Left ventricle myocardium inferior (tissue), 1 donor: ENCODE measurements at places on chromosomes 6 and 20.
A peak's percentile ranks its signal among the peaks of the same experiment; 100 is the strongest.

DNA sequence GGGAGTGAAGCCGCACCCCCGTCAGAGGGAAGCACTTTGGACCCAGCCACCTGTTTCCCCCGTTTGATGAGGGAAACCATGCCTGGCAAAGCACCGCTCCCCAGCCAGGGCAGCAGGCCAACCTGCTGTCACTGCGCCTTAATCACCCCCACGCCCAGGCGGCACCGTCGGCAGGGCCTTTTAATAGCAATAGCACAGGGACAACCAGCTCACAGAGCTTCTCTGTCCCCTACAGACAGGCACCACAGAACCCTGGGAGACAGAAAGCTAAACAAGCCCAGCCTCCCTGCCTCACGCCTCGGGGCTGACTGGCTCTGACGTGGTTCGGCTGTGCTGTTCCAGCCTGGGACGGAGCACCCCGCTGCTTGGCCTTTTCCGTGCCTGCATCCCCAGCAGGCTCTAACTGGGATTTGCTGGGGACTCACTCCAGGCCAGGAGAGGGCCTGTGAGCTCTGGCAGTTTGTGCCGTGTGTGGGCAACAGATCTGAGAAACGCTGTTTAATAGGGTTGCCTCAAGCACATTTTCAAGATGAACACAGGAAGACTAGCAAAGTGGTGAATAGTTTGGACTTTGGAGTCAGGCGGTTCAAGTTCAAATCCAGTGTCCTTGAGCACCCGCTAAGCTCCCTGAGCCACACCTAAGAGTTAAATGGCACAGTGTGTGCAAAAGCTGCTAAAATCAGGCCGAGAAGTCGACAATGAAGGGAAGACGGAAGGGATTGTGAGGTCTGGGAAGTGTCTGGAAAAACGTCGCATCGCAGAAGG, 223.8 kb downstream of the NRN1 start:
- DNase-seq: peak; percentile 76

- no peak for DNase-seq
These were observed 16.4 kb upstream of the POLR1H start for GRCh38 chr6:30044630-30045029.

DNA sequence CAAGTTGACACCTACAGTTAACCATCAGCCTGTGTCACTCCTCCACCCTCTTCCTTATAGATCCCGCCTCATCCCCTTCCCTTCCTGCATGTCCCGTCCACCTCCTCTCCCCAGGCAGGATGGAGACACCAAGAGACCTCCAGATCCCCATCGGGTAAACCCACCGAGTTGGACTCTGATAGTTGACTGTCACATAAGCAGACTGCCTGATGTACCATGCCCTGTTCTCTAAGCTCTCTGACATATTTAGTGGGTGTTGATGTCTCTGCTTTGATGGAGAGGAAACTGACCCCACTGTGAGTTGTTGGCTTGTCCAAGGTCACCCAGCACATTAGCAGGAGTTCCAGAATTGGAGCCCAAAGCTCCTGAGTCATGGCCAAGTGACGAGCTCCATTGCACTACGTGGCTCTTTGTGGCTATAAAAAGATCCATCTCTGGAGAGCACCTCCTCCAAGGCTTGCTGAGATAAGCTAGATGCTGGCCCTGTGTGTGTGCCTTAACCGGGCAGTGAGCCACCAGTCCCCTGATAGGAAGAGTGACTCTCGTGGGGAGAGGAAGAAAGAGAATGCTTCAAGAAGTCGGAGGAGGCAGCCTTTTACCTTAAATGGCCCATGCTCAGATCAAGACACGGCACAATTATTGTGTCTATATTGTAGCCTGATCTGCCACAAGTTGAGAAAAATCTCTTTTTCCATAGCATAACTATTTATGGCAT, 236.0 kb upstream of the ECI2 start:
- peak; percentile 79 for DNase-seq

DNA sequence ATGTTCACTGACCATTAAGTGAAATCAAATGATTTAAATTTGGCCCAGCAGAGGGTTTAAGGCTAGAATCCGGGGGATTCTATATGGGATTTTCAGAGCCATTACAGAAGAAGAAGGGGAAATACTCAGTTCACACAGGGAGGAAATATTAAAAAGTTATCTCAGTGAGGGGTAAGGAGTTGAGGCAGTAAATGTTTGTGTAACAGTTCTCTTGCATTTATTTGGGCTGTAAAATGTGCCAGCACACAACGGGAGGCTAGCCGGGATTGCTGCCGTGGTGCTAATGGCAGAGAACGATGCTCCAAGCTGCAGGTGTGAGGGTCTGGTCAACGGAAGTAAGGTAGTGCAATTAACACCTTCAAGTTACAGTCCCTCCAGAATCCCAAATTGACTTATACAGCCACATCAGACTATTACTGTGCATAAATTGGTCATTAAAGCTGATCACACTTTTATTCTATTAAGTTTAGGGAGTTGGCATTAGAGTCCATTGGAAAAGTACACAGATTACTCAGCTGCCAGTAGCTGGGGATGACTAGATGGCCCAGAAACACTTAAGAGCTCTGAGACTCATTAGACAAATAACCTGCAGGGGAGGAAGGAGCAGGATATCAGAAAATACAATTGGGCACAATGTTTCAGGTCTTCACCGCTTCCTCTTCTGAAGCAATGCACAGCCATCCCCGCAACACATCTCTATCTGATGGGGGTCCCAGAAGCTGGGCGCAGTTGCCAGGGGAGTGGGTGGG, 31.3 kb downstream of the PPP1R3G start:
- DNase-seq: no peak

- no peak for DNase-seq
These were observed 188.8 kb upstream of the TBX18 start for GRCh38 chr6:84953111-84953755.

- DNase-seq: no peak
These were observed 1.5 kb downstream of the PBX2 start for GRCh38 chr6:32188381-32189068.

DNA sequence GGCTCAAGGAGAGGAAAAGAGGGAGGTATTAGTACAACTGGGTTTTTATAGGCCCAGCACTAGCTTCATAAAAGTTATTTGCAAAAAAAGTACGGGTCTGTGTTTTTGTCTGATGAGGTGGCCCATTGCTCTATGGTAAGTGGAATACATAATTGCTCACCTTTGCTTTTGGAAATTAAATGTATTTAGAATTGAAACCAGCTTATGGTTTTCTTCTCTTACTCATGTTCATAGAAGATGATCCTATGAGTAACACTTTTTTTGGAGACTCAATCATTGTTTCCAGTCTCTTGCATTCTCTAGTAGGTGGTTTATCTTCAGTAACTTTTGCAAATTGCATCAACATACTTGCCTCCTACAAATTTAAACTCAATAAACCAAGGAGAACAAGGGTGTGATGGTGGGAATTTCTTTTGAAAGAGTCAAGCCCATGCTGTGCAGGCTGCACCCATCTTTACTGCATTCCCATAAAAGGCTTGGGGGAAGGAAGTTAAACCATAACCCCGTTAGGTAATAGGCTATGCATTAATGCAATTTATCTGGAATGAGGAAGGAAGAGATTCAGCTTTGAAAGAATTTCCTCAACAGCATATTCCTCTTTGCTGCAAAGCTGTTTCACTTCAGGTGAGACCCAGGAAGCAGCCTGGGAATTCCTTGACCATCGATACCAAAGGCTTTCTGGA, 48.5 kb upstream of the EDN1 start:
- DNase-seq: no peak

- no peak for DNase-seq
These were observed 29.5 kb upstream of the PKIB start for GRCh38 chr6:122580737-122581136.

GRCh38 chr6:49636713-49637349, at the start of gene RHAG:
RHAG (minus strand) TSS chr6:49636839; CDS start chr6:49636812, 27 bp downstream.
- DNase-seq: no peak

- DNase-seq: no peak
These were observed 170.6 kb downstream of the IBTK start for GRCh38 chr6:82076916-82077315.

DNA sequence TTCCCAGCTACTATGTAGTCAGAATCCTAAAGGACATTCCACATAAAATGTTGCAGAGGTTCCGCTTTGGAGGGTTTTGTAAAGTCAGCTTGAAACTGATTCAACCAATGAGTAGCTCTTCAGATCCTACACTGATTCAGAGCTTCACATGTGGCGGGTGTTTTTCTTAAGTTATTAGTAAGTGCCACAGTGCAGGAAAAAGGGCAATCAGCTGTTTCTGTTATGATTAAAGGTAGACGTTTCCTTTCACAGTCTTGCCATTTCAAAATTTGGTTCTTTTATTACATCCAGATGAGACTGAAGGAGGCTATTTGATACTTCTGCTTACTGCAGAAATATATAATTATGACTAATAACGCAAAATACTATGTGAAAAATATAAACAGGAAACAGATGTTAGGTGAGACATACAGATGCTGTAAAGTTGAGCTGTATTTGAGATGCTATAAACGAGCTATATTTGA, 443.9 kb downstream of the CDKAL1 start:
- no peak for DNase-seq

GRCh38 chr6:19158586-19158985, 678.6 kb upstream of the ID4 start:
- no peak for DNase-seq

GRCh38 chr20:52083627-52084232, 107.8 kb downstream of the ZFP64 start:
- DNase-seq: no peak

DNA sequence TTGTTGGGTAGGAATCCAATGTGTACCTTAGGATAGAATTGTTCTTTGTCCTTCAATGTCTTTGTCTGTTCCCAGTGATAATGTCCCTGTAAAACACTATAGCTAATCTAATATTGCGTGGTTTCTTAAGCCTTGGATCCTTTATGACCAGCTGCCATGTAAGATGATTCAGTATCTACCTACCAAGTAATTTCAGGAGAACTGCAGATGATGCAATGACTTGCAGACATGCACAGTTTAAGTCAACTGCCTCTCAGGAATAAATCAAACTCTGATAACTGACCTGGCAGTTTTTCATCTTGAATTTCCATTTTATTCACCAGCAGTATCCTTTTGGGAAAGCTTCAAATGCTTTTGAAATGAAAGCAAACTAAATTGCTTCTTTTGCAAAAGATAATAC, 157.8 kb downstream of the TPBG start:
- DNase-seq: no peak

DNA sequence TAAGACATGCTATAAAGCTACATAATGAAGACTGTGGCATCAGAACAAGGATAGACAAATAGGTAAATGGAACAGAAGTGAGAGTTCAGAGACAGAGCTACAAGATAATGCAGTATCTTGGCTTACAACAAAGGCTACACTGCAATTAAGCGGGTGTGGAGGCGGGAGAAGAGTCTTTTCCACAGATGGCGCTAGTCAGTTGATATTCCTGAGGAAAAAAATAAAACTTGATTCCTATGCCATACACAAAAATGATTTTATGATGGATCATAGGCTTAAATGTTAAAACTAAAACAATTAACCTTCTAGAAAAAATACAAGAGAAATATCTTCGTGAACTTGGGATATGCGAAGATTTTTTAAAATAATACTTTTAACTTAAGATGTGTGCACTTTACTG, 31.0 kb downstream of the RIN2 start:
- no peak for DNase-seq

DNA sequence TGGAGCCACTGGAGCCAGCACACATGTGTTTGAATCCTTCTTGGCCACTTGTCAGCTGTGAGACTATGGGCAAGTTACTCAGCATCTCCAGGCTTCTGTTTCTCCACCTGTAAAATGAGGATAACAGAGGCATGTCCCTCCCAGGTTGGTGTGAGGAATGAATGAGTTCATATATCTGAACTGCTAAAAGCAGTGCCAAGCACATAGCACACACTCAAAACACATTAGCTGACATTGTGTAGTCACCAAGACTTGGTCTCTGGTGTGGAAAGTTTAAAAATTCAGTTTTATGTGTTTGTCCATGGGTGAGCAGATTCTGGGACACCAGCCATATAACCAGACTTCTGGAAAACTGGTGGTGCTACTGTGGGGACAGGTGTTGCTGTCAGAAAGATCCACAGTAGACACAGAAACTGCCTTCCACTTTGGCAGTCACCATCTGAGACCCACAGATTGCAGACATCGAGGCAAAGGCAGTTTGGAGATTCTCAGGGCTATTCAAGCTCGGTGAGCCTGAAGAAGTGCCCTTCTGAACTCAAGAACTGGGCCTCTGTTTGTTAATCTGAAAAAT, 115.8 kb downstream of the MRPL14 start:
- no peak for DNase-seq

- no peak for DNase-seq
These were observed 266.2 kb upstream of the ZFP64 start for GRCh38 chr20:52457826-52458225.

- no peak for DNase-seq
These were observed 23.7 kb downstream of the PEX7 start for GRCh38 chr6:136846046-136846445.

DNA sequence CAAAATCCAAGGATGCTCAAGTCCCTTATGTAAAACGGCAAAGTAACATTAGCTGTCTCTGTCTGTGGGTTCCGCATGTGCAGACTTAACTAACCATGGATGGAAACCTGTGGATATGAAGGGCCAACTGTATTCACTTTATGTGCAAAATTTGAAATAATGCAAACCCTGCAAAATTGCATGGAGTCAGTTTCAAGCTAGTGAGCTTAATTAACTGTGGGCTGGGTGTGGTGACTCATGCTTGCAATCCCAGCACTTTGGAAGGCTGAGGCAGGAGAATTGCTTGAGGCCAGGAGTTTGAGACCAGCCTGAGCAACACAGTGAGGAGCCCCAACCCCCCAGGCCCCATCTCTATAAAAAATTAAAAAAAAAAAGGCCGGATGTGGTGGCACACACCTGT, 81.4 kb downstream of the ANKS1A start:
- DNase-seq: no peak

DNA sequence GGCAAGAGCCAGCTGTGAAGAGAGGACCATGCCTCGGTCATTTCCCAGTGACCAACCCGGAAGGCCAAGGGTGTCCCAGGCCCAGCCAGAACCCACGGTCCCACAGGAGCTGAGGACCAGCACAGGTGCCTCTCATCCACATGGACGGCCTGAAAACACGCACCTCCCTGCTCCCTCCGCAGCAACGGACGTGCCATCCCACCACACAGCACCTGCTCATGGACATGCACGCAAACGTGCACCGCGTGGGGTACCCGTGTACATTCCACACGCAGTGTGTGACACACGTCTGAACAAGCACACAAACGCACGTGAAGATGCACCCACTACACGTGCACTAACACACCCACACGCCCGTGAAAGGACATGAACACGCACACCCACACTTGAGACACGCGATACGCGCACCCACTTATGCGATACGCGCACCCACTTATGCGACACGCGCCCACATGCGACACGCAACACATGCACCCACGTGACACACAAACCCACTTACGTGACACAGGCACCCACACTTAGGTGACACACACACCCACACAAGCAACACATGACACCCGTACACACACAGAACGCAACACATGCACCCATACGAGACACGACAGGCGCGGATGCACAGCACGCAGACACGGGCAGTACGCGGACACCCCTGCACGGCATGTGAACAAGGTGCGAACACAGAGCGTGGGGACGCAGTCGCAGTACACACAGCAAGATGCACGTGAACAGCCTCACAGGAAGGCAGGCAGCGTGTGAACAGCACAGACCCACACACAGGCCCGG, 30.1 kb downstream of the LAMA5 start:
- DNase-seq: no peak
